T-helper 22 cell (primary cell): ENCODE measurements at places on chromosomes 16 and 17.

DNA sequence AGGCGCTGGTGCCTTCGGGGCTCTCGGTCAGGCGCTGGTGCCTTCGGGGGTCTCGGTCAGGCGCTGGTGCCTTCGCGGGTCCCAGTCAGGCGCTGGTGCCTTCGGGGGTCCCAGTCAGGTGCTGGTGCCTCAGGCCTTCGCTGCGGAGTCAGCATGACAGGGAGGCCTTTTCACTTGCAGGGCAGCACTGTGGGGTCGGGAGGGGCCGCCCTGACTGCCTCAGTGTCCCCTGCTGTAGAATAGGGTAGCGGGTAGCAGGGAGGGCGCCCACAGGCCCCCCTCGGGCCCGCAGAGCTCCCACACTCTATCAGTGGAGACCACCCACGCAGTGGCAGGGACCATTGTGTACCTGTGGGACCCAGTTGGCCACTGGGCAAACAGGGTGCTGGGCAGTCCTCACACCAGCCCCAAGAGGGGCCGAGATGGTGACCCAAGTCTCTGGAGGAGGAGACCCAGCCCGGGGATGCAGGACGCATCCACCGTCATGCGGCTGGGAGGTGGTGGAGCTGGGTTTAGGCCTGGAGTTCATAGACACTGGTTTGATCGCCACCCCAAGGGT, 38.0 kb downstream of the ZFPM1 start:
- DNase-seq = no peak

DNA sequence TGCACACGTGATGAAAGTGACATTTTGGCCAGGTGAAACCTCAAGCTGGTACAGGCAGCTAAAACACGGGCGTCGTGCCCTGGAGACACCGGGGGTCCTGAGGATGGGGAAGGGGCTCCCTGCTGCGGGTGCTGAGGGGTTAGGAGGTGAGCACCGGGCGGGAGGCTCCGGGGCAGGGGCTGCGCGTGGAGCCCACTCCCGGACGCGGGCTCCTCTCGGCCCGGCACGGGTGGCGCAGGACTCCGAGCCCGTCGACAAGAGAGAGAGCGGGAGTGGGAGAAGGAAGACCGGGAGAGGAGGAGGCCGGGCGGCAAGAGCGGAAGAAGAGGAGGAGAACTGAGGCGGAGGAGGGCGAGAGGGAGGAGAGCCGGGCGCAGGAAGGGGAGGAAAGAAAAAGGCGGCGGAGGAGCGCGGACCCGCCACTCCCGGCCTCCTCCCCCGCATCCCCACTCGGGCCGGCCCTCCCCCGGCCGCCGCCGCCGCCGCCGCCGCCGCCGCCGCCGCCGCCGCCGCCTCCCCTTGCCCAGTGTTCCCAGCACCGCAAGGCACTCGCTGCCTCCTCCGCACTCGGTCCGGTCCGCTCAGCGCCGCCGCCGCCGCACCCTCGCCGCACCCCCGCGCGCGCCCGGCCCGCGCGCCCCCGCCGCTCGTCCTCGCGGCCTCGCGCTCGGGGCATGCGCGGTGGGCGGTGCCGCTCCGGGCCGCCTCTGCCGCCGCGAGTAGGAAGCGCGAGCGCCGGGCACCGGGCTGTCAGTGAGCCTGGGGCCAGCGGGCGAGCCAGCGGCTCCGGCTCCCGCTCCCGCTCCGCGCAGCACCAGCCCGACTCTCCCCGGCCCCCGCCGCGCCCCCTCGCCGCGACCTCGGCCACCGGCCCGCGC, at the start of gene PRKCA:
PRKCA (plus strand) TSS at position 750 of the 878 bp plus-strand sequence.
- peak; percentile 58 for DNase-seq

- no peak for DNase-seq
Observed at GRCh38 chr17:13268791-13269595, 251.2 kb upstream of the ELAC2 start.

DNA sequence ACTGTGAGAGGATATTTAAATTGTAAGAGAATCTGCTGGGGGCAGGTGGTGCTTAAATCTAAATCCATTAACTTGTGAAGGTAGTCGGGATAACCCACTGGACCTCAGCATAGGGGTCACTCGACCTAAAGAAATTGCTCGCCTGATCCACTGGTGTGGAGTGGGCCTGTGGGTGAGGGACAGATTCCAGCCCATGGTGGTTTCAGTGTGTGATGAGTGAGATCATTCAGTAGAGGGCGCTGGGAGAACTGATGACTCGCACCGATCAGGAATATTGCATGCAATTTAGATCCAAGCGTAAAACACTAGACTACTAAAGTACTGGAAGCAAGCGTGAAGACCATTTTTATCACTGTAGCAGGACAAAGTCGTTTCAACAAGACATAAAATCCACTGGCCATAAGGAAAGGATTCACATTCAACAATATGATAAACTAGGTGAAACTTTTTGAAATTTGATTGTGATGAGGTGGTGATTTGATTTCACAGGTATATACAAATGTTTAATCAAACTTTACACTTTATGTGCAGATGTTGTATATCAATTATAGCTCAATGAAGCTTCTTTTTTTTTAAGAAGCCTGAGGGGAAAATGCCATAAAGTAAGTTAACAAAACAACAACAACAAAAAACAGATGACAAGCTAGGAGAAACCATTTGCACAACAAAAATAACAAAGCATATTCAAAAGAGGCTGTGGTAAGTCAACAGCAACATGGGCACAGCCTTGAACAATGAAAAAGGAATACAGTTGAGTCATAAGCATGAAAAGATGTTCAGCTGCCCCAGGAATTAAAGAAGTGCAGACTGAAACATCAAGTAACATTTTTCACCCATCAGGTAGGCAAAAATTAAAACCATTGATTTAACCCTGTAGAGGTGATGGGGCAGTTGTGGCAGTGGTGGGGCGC, 7.5 kb upstream of the TMEM170A start:
- no peak for DNase-seq

DNA sequence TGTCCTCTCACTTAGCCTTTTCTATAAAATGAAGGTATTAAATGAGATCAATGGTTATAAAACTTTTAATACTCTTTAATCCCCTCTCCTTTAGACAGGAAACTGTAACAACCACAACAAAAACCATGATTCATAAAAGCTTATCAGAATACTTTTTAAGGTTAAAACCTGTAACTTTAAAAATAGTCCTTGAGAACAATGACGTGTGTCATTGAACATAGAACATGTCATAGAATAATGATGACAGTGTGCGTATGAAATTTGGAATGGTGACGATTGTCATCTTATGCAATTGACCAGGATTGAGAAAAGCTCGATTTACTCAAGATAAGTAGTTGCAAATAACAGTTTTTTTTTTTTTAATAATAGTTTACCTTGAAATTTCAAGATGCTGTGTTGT, 94.1 kb downstream of the PLCG2 start:
- no peak for DNase-seq

DNA sequence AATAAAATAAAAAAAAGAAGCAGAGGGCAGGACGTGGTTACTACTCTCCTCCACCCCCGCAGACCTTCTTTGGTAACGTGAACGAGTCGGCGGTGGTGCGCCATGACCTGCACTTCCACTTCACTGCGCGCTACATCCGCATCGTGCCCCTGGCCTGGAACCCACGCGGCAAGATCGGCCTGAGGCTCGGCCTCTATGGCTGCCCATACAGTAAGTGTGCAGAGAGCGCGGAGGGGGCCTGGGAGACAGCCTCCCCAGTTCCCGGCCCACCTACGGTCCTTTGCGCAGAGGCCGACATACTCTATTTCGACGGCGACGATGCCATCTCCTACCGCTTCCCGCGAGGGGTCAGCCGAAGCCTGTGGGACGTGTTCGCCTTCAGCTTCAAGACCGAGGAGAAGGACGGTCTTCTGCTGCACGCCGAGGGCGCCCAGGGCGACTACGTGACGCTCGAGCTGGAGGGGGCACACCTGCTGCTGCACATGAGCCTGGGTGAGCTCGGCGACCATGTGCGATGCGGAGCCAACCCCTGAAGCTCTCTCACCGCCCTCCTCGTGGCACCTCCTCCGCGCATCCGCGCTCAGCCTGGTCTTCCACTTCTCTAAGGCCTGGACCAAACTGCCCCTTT, 2.7 kb downstream of the CNTNAP1 start:
- no peak for DNase-seq

GRCh38 chr16:27515874-27516353, 33.8 kb downstream of the GTF3C1 start:
- no peak for DNase-seq

DNA sequence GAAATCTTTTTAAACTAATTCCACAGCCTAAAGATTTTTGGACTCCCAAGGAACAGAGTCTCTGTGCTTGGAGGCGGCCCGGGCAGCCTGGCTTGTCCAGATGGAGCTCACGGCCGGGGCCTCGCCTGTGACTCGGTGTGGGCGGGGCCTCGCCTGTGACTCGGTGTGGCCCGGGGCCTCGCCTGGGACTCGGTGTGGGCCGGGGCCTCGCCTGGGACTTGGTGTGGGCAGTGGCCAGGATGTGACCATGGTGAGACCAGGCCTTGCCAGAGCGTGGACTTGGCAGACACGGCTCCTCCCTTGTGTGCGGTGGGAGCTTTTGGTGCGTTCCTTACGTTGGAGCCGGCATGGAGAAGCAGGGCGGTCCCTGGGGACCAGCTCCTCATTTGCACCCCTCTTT, 92.3 kb downstream of the METRNL start:
- DNase-seq = no peak

DNA sequence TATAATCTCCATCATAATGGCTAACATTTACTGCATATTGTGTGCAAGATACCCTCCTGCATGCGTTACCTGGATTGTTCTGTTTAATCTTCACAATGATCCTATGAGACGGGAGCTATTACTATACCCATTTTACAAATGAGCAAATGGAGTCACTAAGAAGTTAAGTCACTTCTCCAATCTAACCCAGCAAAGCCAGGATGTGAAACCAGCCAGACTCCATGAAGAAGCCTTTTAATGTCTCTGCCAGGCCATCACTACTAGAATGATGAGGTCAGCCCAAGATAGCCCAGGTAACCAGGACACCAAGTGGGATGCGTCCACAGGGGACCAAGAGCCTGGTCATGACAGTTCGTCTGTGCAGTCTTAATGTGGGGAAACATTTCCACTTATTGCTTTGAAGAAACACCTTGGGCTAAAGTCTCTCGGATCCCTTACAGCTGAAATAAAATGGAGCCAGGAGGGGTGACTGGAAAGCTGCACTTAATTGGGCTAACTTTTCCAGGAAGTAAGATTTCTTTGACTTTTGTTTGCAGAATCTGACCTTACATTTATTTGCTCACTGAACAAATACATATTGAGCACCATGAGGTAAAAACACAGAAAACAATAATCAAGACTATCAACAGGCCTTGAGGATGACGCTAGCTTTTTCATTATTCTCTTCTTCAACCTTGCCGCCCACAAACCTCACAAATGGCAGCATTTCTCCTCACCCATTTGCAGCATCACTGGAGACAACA, 926 bp upstream of the SHCBP1 start:
- no peak for DNase-seq

DNA sequence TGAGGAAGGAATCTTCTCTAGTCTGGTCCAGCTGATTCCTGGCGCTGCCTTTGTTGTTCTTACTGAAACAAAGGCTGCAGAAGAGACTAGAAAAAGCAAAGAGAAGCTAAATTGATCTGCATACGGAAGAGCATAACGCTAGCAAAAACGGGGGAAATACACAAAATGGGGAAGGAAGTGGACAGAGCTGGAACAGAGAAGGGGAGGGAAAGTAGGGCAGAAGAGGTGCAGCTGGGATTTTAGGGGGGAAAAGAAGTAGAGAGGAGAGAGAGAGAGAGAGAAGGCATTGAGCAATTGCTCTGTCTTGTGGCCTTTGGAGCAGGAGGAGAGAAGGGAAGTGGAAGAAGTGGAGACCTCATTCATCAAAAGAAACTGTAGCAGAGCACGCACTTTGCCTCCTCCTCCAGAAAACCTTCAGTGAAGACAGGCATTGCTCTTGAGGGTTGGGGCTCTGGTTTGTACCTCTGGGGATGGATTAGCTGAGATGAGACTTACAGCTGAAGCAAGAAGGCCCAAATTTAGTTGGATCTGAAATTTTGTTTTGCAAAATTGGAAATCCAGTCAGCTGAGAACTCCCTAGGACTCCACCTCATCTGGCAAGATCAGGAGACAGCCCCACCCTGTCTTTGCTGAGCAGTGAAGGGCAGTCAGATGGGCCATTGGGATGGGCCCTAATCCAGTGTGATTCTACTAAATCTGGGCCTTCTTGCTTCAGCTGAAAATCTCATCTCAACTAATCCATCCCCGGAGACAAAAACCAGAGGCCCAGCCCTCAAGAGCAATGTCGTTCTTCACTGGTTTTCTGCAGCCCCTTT, 55.8 kb downstream of the CDRT4 start:
- no peak for DNase-seq

GRCh38 chr16:11949527-11949926, 7.7 kb upstream of the NPIPB2 start:
- no peak for DNase-seq

DNA sequence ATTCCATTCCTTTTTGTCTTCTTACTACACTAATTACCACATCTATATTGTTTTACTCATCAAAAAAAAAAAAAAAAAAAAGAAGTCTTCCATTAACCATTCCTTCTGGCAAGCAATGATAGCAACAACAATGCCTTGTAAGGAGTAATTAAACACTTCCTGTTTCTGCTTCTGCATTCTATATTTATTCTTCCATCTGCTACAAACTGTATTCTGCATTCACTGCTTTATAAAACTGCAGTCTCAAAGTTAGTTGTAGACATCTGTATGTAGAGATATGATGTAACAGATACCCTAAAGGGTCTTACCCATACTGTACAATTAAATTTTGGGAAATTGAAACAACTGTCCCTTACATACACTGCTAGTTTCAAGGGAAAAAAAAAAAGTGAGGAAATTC, 28.7 kb upstream of the ABCA6 start:
- no peak for DNase-seq

DNA sequence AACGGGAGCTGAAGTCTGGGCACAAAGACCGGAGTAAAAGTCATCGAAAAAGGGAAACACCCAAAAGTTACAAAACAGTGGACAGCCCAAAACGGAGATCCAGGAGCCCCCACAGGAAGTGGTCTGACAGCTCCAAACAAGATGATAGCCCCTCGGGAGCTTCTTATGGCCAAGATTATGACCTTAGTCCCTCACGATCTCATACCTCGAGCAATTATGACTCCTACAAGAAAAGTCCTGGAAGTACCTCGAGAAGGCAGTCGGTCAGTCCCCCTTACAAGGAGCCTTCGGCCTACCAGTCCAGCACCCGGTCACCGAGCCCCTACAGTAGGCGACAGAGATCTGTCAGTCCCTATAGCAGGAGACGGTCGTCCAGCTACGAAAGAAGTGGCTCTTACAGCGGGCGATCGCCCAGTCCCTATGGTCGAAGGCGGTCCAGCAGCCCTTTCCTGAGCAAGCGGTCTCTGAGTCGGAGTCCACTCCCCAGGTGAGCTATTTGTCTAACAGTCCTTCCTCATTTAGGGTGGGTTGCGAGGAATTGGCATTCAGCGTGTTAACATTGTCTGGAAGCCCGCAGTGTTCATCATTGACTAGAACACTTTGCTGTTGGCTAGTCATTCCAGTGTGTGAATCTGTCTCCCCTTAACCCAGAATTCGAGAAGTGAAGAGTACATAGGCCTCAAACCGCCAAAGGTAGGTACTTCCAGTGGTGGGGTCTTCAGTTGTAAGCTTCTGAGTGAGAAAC, 1.5 kb downstream of the CDK12 start:
- no peak for DNase-seq

- DNase-seq = no peak
Observed at GRCh38 chr16:82832821-82833220, 206.1 kb downstream of the CDH13 start.
